Thoracic aorta endothelial cell (primary cell): ENCODE measurements at places on chromosomes 5 and 9. TPM values are rescaled to one million over a fixed set of nuclear protein-coding genes. Genes with fewer than 3 reads are reported as not detected.

Gene SOWAHA
- not detected in 2 replicates for total RNA-seq

Gene PRRC1
- total RNA-seq = 76.8 and 82.7 TPM in 2 replicates

Gene ENTREP1
- total RNA-seq = 5.5 and 6.1 TPM in 2 replicates

Gene BTNL3
- not detected in 2 replicates for total RNA-seq

Gene SPINK6
- not detected in 2 replicates for total RNA-seq

Gene TAF11L5
- total RNA-seq = not detected in 2 replicates

Gene MLLT3
- 8.6 and 12.4 TPM in 2 replicates for total RNA-seq

Gene CKMT2
- not detected in 2 replicates for total RNA-seq

Gene HNRNPAB
- 137 and 160 TPM in 2 replicates for total RNA-seq

Gene GPR150
- total RNA-seq = 0.27 and 0.29 TPM in 2 replicates

Gene LCN15
- not detected in 2 replicates for total RNA-seq

Gene EIF4EBP3
- 0.53 and 1.7 TPM in 2 replicates for total RNA-seq

Gene PAEP
- total RNA-seq = not detected in 2 replicates

Gene F2RL2
- total RNA-seq = 0.29 and 0.80 TPM in 2 replicates
